ENCODE measurements at places on chromosomes 11 and 22.

GRCh38 chr22:30877662-30878515 is 90.7 kb downstream of the MORC2 start:
- no peak for DNase-seq

GRCh38 chr11:77069969-77070582 is 3.3 kb downstream of the CAPN5 start:
- DNase-seq: no peak

DNA sequence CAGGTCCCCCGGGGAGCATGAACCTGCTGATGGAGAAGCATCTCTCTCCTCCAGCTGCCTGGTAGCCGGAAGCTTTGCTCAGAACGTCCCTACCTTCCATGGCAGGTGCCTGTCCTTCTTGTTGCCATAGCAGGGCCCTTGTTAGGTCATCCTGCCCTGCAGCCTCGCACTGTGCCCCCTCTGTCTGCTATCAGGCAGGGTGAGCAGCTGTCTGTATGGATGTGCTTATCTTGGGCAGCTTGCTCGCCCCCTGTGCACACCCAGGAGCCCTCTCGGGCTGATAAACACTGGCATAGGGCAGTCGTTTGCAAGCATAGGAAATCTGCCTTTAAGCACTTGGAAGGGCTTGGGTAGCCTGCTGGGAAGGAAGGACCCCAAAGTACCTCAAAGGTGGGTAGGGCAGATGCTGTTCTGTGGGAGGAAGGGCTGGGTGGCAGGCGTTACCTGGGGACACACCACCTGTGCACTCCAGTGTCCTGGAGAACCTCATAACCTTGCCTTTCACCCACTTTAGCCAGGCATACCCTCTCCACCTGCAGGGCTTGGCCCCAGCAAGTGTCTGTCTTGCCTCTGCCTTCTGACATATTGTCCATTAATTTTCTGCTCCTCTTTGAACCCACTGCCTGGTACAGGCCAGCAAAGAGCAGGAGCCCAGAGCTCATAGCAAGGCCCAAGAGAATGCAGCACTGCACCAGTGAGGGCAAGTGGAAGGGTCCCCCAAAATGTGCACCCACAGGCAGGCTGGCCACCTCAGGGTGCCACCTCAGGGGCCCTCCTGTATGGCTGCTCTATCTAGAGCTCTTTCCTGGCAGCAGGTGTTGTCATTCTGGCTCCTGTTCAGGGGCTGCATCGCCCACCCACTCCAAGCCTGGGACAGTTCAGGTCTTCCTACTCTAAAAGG is 8.0 kb upstream of the COMT start:
- no peak for DNase-seq

- no peak for DNase-seq
These were observed 33.2 kb downstream of the OR4A15 start for GRCh38 chr11:55401011-55401410.

- DNase-seq: no peak
These were observed 46.9 kb downstream of the PANX1 start for GRCh38 chr11:94175535-94175934.

GRCh38 chr11:17024924-17025323 is 10.7 kb upstream of the PLEKHA7 start:
- no peak for DNase-seq

DNA sequence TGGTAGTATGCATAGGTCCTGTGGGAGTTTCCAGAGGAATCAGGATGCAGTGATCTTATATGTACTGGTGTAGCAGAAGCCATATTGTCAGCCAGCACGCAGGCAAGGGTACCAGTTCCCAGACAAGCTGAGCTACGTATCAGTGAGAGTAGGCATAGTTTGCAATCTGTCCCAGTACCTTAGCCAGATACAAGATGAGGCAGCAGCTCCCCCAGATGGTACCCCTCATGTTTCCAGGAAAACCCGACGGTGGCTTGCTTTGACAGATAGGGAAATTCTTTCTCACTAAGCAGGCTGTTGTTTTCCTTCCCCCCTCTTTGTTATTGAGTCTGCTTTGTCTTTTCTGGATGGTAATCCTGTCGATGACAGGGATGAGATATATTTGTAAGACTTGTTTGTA is 109.7 kb upstream of the RRM1 start:
- peak; percentile 41 for DNase-seq

DNA sequence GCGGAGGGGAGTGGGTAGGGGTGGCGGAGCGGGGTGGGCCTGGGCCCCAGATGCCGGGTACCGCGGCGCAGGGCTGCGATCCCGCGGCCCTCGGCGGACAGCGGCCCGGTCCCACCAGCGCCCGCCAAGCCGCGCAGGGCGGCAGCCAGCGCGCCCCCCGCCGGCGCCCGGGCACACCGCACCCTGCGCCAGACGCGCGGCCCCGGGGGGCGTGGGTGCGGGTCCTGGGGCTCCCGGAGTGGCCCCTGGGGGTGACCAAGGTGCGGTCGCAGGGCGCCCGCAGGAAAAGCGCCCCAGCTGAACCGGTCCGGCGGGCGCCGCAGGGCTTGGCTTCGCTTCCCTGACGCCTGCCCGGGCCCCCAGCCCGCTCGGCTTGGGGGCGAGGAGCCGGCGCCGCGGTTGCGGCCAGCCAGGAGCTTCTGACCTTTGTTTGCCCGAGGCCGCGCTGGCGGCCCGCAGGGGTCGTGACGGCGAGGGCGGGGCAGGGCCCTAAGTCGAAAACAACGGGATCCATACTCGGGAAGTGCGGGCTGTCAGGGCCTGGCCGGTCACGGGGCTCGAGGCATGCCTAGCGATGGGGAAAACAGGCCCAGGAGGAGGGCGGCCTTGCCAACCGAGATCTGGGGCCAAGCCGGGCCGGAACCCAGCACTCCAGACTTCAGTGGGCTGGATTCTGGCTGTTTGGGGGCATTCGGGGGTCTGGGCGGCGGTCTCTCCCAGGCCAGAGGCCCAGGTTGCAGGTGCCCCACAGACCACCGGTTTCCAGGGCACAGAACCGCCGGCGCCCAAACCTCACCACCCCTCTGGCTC is 581 bp upstream of the AP5B1 start:
- no peak for DNase-seq
